ENCODE measurements at places on chromosomes 7 and 10.

DNA sequence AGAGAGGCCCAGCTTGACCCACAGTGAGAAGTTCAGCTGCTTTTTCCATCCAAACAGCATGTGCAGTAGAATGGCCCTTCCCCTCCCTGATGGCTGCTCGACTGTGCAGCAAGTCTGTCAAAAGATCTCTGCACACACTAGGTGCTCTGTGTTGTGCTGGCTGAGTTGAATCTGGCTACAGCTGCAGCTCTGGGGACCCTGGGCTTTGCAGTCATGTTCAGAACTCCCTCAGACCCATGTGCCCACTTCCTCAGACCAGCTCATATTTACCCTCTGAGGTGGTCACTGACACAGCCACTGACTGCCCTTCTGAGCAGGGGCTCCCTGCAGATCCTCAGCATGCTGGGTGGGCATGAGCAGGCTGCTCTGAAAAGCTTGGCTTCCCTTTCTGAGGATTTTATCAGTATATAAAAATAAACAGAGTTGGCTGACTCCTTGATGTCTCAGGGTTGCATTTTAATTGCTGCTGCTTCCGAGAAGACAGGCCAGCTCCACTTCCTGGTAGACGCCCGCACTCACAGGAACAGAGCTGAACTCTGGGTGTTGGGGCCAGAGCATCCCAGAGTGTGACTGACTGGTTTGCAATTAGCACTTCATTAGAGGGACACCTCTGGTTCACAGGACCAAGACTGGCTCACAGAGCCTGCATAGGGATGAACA, 507.9 kb downstream of the RPS24 start:
- no peak for DNase-seq

GRCh38 chr7:15494711-15495110, 67.1 kb downstream of the AGMO start:
- no peak for DNase-seq

DNA sequence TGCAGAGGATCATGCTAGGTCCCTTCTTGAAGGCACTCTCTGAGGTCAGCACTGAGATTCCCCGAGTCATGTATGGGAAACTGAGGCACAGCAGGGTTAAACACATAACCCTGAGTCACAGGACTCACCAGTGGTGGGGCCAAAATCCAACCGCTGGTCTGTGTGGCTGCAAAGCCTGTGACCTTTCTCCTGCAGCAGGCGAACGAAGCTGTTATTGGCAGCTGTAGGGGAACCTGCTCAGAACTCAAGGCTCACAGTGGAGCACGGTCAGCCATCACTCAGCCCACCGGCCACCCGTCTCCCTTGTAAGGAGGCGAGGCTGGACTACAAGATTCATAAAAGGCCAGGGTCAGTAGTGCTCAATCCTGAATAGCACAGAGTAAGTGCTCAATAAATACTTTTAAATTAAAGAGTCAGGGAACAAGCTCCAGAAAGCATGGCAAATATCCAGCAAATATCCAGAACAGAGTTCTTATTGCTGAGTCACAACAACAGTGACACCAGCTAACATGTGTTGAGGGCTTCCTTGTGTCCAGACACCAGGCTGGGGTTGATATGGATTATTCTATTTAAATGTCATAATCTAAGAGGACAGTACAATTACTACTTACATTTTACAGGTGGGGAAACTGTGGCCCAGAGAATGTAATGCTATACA, 34.9 kb downstream of the CHST15 start:
- DNase-seq = no peak

DNA sequence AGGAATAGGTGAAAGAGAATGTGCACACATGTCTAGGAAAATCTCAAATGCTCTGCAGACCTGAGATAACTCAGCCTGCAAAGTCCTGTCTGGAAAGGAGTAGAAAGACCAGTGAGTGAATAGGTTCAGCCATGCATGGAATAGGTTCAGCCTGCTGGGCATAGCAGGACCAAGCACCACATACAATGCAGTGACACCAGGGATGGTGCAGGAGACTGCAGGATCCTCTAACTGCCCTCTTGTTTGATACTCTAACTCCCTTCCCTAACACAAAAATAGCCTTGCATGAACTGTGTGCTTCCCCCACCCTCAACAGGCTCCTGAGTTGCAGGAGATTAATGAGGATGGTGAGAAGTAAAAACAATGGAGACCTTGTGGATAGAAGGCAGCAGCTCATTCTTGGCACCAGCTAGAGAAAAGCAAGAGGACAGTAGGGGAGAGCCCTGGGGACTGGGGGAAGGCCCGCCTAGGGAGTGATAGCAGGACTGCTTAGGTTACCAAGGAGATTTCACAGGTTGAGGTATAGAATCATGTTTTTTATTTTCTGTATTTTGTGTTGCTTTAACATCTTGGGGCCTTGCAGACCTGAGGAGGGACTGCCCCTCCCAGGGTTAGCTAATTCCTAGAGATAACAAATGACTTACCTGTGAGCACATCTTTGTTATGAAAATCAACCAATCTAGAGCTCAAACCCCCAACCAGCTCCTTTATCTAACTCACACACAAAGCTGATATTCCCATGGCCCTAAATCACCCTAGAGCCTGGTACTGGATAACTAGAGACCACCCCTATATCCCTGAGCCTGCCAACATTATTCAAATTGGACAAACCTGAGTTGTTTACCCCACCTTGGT, 187.8 kb downstream of the PLPP4 start:
- no peak for DNase-seq

DNA sequence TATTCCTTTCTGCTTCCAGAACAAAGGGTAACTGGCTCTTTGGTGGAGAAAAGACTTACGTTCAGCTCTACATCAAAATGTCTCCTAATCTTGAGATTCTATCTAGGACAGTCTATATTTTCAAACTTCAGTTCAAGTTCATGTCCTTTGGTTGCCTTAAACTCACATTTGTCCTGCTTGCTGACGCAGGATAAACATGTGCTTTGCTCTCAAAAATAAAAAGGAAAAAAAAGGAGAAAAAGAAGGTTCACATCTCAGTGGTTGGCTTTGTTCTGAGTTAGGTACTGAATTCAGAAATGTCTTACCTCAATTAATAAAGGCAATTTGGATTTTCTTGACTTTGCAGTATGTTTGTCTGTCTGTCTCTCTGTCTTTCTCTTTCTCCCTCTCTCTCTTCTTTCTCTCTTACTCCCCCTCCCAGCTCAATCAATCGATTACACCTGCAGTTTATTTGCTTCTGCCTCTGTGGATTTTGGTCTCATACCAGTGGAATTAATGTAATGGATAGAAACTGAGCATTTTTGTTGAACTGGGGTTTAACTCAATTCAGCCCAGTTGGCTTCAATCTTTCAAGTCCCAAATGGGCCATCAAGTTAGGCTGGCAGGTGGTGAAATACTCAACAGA, 72.2 kb upstream of the ADRB1 start:
- no peak for DNase-seq

All from activated gamma-delta T cell treated with anti-CD3 and anti-CD28 coated beads, Interleukin-2, amount 50 U/mL, for 16 hours (primary cell).